ENCODE measurements at places on chromosomes 16 and 17.

DNA sequence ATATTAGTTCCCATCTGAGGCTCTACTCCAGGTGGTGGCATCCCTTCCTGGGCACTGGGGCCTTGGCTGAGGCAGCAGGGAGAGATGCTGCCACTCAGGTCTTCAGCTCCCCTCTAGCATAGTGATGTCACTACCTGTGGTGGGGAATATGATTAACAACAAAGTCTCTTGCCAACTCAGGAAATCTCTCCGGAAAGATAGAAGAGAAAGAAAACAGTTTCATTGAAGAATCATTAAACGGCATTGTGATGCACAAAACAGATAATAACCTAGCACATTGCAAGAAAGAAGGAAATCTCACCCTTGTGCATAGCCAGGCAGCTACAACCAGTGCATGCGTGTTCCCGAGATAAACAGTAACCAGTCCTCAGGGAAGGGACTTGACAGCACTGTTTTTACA lies 12.2 kb upstream of the ZNF267 start:
- no peak for DNase-seq

- DNase-seq: no peak
These were observed 636 bp upstream of the ERN1 start for GRCh38 chr17:64130559-64131001.

DNA sequence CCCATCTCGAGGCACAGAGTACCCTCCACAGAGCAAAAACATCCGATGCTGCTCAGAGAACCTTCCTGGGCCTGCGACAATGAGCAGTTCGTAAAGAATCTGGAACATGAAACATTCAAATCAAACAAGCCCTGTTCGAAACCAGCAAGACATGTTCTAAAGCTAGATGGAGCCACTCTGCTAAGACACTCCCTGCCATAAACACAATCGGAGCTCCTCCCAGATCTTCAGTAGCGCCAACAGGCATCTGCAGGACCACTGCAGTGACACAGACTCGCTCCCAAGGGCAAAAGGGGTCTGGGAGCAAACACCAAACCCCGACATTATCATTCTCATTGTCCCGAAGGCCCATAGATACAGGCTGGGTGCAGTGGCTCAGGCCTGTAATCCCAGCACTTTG lies 108.7 kb downstream of the ZFHX3 start:
- DNase-seq: no peak

GRCh38 chr16:56936950-56937349 lies 5.0 kb downstream of the HERPUD1 start:
- no peak for DNase-seq

DNA sequence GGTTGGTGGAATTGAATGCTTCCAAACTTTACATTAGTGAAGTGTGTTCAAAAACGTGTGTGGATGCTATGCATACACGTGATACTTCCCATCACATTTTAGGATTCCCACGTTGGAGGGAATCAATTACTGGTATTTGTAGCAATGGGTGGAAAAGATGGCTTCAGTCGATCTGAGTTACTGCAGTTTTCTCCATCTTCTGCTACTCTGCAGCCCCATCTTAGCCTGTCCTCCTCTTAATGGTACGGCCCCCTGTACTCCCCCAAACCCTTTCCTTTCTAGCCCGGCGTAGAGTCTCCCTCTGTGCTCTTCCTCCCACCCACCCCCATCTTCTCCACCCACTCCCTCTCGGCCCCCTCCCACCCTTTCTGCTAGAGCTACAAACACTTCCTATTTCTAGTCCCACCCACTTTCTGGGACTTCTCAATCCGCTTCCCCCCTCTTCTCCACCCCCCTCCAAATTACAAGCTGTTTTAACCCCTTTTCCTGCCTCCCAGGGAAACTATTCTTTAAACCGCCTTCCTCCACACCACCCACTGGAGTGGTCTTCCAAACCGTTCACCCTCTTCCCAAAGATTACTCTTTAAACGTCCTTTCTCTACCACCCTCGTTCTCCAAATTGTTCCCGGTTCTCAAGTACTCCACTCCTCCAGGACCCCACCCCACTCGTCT lies 1.1 kb downstream of the CHTF8 start:
- no peak for DNase-seq

DNA sequence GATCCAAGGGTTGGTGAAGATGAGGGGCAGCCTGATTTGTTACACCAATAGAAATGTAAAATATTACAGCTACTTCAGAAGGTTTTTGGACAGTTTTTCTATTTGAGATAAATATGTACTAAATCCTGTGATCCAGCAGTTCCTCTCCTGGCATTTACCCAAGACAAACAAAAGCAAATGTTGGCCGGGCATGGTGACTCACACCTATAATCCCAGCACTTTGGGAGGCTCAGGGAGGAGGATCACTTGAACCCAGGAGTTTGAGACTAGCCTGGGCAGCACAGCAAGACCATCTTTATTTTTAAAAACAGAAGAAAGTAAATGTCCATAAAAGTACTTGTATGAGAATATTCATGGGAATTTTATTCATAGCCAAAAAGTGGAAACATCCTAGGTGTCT lies 64.8 kb upstream of the MRC2 start:
- no peak for DNase-seq

DNA sequence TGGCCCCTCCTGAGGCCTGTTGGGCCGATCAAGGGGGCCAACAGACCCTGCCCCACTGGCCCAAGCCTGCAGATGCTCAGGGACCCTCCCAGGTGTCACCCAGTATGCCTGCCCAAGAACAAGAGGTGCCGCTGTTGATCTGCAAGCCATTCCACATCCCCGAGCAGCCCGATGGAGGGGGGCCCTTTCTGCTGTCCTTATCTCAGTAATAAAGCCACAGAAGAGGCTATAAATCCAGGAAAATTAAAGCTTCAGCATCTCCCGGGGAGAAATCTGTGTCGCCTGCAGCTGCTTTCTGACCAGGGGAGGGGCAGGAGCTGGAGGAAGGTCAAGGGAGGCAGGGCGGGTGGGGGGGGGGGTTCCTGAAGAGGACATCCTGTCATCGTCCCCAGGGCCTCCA lies 11.7 kb upstream of the CACNA1H start:
- DNase-seq: no peak
